ENCODE measurements at places on chromosomes 4 and X.

- DNase-seq, result peak; percentile 26
These were observed 28.4 kb downstream of the TRMT44 start for GRCh38 chr4:8468746-8469535.

- DNase-seq, result peak; percentile 49
These were observed 135.5 kb downstream of the AFAP1 start for GRCh38 chr4:7803992-7804755.

GRCh38 chrX:10620121-10620699 lies at the start of gene MID1:
Gene MID1, minus strand, starts transcription at chrX:10620585. Its CDS starts 53,038 bp downstream, at chrX:10567547.
- no peak for DNase-seq

DNA sequence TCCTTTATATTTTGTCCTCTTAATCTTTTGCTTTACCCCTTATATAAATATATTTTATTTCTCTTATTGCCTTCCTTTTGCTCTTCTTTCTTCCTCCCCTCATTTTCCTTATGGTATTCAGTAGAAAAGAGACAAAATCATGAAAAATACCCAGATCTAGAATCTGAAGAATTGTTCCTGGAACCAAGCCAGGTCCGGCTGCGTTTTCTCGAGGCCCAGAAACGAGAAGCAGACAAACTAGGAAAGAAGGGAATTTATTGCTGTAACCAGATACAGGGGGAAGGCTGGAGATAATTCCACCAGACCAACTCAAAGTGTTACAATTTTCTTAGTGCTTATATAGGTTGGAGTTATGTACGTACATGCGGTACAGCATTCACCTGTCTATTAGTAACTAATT lies 328.7 kb downstream of the GABRG1 start:
- no peak for DNase-seq

DNA sequence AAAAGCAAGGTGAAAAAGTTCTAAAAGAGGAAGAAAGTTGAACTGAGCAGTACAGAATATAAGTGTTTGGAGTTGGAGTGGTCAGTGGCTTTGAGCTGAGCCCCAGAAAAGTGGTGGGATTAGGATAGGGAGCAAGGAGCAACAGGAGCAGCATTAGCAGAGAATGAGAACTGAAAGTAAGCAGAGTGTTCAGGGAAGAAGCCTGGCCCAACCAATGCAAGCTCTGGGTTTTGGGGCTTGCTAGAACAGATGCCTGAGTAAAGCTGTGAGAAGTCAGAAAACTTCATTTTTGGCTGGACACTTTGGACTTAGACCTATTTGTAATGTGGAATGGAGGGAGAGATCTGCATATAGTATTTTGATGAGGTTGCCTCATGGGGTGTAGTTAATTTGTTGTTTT lies 17.8 kb downstream of the JADE1 start:
- DNase-seq, result no peak

DNA sequence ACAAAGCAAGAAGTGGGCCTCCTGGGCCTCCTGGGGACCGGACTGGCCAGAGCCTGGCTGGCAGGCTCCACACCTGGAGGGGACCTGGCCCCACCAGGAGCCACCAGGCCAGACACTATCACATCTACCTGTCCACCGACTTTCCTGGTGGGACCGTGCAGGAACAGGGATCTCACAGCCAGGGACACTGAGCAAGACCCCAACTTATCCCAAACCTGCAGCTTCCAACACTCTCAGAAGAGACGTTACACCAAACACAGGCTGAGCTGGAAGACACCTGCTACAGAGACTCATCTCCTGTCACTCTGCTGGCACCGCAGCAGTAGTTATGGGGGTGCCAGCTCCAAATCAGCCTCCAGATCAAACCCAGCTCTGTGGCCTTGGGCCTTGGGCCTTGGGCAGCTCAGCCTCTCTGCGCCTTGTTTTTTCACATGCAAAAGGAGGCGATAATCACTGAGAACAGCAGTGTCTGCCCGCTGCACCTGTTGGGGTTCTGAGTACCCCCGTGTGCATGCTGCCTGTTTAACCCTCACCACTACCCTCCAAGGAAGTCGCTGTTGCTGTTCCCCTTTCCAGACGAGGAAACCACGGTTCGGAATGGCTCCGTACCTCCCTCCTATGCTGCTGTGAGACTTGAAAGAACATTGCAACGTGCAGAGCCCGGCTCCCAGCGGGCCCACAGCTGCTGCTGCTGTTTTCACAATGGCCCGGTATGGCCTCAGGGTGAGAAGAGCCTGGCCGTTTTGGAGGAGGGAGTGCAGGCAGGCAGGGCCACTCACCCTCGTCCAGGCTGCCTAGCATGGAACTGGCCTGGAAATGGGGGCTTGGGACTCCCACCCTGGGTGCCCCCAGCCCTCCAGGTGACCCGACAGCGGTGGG lies 69.6 kb downstream of the ADRA2C start:
- DNase-seq, result no peak

DNA sequence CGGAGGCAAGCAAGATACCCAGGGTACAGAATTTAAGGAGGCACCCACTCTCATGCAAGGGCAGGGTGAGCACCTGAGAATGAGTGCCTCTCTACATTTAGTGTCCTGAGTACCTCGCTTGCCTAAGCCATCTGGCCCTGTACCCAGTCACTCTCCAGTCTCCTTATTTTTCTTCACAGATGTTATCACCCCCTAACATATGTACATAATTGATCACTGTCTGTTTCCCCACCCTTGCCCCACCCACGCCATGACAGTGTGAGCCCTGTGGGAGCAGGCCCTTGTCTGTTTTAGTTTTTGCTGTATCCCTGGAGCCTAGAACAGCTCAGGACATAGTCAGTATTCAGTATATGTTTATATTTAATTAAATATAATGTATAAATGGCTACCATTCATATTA lies 113.6 kb downstream of the SPRY1 start:
- no peak for DNase-seq

DNA sequence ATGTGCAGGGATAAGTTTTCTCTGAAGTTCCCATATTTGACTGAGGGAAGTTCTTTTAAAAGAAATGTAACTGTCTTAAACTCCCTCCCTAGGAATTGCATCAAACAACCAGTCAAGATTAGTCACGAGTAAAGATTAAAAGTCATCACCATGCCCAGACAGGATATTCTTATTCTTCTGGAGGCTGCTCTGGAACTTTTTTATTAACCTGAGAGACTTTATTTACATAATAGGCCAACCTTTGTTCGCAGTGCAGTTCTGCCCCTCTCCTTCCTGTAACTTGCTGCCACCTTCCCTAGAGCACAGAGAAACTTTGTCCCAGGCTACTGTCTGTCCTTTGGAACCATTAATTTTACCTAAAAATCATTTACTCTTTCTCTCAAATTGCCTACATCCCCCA lies 9.8 kb upstream of the HERC3 start:
- DNase-seq, result no peak

- no peak for DNase-seq
These were observed 225.4 kb upstream of the GLRA2 start for GRCh38 chrX:14303891-14304290.

- DNase-seq, result no peak
These were observed 1413.0 kb downstream of the PCDH7 start for GRCh38 chr4:32133141-32133540.

- no peak for DNase-seq
These were observed 518.3 kb downstream of the PPARGC1A start for GRCh38 chr4:23371533-23371932.

DNA sequence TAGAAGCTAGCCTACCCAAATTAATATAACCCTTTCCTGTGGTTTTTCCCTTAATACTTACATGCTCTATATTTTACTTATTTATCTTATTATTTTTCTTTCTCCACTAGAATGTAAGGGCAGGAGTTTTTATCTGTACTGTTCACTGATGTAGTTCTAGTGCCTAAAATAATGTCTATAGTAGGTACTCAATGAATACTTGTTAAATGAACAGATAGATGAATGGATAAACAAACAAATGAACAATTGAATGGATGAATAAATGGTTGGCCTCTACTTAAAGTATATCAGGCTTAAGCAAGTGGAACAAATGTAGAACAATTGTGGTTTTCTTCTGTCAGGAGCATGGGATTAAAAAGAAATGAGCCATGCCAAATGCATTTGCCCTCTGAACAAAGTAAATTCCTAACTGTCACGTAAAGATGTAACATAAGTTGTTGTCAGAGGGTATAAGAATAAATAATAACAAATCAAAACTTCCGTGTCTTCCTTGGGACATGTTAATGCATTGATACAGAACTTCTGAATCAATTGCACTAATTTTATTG lies 54.1 kb downstream of the SYTL5 start:
- no peak for DNase-seq

DNA sequence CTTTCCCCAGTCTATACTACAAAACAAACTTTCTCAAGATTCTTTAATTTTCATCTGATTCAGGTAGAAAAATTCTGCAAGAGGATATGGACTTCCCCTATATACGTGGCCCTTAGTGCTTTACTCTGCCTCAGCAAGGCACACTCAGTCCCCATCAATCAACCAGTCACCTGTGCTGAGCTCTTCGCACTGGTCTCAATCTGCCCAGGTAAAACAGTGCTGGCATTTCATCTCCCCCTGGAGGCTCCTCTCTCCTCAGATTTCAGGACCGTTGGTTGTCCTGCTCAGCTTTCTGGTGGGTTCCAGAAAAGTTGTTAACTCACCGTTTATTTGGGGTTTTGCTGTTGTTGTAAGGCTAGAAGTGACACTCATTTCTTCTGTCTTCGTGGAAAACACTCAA lies 518.1 kb downstream of the TRIML1 start:
- DNase-seq, result no peak

DNA sequence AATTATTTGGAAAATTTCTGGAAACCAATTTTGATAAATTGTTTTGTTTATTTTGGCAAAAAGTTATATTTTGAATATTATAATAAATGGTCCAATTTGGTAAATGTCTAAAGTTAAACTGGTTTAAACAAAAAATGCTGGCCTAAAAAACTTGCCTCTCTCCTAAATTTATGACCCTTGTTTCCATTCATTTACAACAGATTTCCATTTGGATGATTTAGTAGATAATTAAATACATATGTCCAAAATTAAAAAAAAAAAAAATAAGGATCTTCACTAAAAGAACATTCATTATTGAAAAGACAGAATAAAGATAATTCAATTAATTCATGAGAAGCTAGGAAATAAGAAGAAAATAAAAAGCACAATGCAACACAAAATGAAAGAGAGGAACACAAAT lies 449.5 kb downstream of the SPRY1 start:
- DNase-seq, result no peak
